ENCODE measurements at places on chromosomes 5 and 9.

DNA sequence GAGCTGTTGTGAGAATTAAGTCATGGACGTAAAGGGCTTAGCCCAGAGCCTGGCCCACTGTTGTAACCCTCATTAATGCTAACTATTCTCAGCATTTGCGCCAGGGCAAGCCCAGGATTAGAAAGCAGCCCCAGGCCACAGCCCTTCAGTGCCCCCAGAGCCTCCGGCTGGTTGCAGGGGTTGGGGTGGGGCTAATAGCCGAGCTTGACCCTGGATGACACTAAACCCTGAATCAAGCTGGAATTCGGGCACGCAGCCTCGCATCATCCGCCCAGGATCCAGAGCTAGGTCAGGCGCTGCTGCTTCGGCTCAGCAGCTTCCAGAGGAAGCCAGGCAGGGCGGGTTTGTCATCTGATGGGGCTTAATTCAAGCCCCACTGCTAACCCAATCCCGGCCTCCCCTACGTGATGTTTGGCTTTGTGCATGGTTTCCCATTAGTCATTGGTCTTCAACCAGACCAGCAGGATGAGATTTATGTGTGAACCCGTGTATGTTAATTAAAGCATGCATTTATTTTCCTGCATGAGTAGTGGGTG, 1.2 kb upstream of the MEGF9 start:
- peak; percentile 57 for DNase-seq

DNA sequence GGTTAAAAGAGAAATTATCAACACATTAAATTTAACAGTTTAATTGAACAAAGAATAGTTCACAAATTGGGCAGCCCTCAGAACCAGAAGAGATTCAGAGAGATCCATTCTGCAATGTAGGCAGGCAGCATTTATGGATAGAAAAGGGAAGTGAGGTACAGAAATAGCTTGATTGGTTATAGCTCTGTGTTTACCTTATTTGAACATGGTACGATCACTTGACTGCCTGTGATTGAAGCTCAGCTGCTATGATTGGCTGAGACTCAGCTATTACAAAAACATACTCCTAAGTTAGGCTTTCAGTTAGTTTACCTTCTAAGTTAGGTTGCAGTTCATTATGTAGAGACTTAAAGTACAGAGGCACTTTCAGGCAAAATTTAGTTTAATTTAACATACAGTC, 7.3 kb downstream of the CNTRL start:
- DNase-seq = no peak

- DNase-seq = no peak
These were observed 32.2 kb downstream of the CWC27 start for GRCh38 chr5:64800926-64801325.

- DNase-seq = no peak
These were observed 915 bp downstream of the ZFAND5 start for GRCh38 chr9:72363908-72364678.
